Amygdala (tissue), 56 donors: ENCODE measurements at places on chromosomes 16 and 17.

DNA sequence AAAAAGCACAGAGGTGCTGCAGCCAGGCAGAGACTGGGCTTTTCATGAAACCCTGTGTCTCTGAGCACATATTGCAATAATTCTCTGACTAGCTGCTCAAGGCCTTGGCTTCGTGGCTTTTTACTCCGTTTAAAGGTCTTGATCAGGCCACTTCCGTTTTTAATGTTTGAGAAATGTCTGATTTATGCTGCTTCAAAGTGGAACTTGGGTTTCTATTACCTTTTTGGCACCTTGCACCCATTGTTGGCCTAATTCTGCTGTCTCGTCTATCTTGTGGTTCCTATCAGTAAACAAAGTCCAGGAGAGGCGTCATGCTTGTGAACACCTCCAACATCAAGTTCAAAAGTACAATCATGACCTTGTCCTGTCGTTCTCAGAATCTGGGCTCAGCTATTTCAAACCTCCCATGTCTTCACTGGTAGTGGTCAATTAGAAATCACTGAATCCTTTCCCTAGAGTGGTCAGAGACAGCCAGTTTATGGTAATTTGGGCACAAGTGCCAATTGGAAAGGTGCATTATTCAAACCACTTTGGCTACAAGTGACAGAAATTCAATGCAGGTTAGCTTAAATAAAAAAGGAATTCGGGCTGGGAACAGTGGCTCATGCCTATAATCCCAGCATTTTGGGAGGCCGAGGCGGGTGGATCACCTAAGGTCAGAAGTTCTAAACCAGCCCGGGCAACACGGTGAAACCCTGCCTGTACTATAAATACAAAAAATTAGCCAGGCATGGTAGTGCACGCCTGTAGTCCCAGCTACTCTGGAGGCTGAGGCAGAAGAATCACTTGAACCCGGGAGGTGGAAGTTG, 33.3 kb upstream of the METTL9 start:
- DNase-seq = no peak

- no peak for DNase-seq
Measured at GRCh38 chr16:49800876-49801275, 55.0 kb downstream of the ZNF423 start.

GRCh38 chr16:27795992-27796614, 246.2 kb downstream of the KATNIP start:
- DNase-seq = no peak

DNA sequence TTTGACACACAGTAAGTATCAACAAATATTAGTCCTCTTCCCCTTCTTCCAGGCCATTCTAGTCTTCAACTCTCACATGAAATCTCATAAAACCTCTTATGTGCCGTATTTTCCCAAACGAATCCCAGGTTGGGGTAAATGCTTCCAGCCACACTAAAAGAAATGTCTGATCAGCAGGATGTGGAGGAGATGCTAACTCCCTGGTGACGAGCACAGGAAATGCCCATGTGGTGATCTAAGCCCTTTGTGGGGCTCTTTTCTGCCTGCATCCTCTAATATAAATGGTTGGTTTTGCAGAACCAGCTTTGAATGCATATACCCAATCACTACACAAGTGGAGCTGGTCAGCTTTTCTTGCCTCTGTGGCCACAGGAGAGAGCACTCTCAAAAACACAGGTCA, 498.2 kb upstream of the ERCC4 start:
- no peak for DNase-seq

DNA sequence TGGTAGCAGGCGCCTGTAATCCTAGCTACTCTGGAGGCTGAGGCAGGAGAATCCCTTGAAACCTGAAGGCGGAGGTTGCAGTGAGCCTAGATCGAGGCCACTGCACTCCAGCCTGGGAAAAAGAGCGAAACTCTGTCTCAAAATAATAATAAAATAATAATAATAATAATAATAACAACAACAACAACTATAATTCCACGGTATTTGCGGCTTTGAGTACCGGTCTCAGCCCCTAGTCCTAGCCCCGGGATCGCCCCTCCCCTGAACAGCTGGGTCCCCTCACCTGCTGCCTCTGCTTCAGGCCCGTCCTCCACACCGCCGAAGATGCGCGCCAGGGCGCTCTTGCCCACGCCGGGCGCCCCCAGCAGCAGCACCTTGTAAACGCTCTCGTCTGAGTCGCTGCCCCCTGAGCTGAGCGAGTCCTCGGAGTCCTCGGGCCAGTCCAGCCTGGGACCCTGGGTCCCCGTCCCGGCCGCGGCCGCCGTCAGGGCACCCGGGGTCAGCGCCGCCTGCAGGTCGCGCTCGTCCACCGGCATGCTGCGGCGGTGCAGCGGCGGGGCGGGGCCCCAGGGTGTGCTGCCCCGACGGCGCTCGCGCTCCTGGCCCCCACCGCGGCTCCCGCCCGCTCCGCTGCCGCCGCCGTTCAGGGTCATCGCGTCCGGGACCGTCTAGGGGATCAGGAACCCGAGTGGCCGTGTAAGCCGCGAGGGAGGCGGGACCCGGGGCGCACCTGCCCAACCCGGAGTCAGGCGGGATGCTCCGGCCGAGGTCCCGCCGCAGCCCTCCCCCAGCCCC, 611 bp downstream of the RRAD start:
- no peak for DNase-seq

- DNase-seq = no peak
Measured at GRCh38 chr16:56689171-56689570, 6.9 kb downstream of the MT1X start.

DNA sequence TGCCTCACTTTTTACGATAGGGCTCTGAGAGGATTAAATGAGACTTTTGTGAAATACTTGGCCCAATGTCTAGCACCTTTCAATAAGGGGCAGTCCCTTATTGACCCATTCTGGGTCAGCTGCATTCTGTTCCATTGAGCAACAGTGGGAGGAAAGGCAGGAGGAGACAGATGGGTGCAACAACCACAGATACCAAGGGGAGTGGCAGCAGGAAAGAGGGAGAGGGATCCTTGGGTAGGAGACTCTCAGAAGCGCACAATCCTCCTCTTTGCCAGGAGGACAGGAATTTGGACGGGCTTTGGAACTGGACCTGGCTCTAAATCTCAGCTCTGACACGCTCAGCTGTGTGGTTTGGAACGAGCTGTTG, 3.5 kb downstream of the PIPOX start:
- no peak for DNase-seq

DNA sequence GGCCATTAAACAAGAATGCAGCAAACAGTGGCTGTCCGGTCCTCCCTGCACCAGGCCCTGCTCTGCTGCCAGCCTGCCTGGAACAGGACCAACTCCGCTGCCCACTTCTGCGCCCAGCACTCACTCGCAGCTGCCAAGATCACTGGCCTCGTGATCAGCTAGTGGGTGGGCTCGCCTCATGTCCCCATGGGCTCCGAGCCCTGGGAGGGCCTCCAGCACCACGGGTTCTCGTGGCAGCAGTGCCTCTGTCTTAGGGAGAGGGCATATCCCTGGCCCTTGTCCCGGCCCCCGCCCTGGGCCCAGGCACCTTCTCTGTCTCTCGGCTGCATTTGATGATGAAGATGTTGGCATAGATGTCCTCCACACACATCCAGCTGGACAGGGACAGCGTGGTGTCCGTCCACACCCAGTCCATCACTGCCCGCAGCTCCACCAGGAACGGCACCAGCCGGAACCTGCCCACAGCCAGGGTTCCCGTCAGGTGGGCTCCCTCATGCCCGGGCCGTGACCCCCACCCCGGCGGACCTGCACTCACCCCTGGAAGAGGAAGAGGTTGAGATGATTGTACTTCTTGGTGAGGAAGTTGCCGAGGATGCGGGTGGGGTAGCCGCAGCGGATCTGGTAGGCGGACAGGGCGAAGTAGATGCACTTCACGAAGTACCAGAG, 13.1 kb downstream of the CTU2 start:
- DNase-seq = peak; percentile 85

GRCh38 chr17:13569398-13570123, 32.2 kb downstream of the HS3ST3A1 start:
- no peak for DNase-seq

GRCh38 chr17:50668838-50669581, 34.3 kb downstream of the ABCC3 start:
- no peak for DNase-seq

DNA sequence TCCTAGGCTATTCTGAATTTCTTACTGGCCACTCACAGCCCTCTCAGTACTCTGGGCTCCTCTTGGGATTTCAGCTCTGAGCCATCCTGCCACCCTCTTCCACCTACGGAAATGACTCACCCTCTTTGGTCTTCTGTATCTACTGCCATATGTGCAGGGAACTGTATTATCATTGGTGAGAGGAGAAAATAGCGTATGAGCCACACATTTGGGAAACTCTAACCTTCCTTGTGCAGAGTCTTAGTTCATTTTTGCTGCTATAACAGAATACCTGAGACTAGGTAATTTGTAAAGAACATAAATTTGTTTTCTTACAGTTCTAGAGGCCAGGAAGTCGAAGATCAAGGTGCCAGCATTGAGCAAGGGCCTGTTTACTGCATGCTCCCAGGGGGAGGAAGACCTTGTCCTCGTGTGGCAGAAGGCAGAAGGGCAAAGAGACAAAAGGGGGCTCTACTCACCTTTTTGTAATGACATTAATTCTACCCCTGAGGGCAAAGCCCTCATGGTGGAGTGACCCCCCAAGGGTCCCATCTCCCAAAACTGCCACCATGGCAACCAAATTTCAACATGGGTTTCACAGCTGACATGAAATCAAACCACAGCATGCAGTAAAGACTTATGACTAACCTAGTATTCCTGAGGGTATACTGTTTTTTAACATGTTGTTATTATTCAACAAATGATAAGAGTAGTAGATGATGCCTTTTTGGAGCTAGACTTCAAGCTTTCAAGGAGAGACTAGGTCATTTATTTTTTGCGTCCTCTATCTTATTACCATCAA, 191.8 kb downstream of the PRKCA start:
- no peak for DNase-seq

DNA sequence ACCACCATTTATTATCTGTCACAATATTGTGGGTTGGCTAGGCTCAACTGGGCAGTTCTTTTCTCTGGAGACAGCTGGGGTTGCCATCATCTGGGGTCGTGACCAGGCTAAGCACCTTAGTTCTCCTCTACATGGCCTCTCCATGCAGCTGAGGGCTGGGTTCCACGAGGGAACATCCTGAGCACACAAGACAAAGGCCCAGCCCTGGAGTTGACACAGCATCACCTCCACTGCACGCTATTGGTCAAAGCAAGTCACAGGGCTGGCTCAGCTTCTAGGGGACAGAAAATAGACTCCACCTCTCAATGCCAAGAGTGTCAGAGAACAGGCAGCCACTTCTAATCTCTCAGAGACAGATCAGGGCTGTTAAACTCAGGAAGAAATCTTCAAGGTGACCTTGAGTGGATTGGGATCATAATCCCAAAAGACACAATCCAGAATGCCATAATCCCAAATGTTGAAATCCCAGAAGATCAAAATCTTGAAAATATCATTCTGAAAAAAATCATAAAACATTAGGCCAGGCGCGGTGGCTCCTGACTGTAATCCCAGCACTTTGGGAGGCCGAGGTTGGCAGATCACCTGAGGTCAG, 13.0 kb upstream of the USP10 start:
- no peak for DNase-seq

- no peak for DNase-seq
Measured at GRCh38 chr17:29873476-29873875, 56.6 kb downstream of the SSH2 start.

GRCh38 chr16:23974223-23974622, 138.4 kb downstream of the PRKCB start:
- DNase-seq = no peak

GRCh38 chr16:21994856-21995465, 6.0 kb downstream of the PDZD9 start:
- no peak for DNase-seq

- no peak for DNase-seq
Measured at GRCh38 chr16:35405526-35405925, 1946.1 kb downstream of the TP53TG3F start.

- no peak for DNase-seq
Measured at GRCh38 chr16:89345642-89346150, 128.2 kb downstream of the ZNF778 start.

DNA sequence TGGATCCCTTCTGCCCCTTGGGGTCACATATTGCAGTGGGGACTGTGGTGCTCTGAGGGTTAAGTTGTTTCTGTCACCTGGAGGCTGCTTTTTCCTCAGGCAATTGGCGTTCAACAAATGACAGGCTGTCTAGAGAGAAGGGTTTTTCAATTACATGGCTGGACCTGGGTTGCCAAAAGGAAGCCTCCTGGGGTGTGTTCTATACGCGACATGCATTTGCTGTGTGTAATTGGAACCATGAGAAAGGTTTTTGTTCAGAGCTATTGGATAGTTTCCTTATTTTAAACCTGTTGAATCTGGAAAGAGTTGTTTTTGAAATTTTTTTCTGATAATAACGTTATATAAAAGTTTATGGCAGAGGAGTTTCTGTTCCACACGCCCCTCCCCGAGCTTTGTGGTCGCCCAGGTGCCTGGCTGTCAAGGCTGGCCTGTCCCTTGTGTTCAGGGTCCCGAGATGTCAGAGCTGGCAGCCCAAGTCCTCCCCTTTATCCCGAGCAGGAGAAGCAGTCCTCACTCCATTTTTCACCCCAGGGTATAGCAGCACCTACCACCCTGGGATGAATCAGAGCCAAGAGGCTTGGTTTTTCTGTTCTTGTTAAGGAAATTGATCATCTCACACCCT, 26.1 kb upstream of the ZNF750 start:
- DNase-seq = no peak

DNA sequence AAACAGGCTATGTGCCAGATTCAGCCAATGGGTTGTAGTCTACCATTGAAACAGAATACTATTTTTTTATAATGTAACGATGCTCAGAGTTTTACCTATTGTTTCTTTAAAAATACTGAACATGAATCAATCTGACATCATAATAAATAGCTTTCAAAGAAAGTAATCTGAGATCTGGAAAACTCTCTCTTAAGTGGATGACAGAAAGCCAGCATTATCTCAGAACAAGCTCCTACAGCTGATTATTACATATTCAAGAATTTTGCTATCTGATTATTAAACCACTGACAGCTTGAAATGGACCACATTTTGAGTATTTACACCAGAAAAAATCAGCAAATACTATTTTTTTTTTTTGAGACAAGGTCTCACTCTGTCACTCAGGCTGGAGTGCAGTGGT, 484.2 kb upstream of the SOX9 start:
- no peak for DNase-seq

- DNase-seq = no peak
Measured at GRCh38 chr16:80063031-80063712, 462.6 kb upstream of the MAF start.

- DNase-seq = no peak
Measured at GRCh38 chr17:9195411-9195810, 174.1 kb downstream of the NTN1 start.

- DNase-seq = no peak
Measured at GRCh38 chr16:11992586-11993524, 16.3 kb downstream of the SNX29 start.

DNA sequence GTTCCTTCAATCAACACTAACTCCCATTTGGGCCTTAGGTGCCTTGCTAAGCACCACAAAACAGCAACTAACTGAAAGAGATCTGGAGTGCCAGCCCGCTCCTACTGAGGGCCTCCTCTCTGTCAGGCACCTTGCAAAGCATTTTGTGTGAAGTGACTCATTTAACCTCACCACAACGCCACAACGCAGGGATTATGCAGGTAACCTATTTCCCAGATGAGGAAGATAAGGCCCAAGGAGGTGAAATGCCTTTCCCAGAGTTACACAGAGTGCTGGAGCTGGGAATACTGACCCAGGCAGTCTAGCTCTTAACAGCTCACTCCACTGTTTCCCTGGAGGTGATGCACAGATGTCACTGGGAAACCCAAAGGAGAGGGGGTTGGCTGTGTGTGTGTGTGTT, 32.8 kb downstream of the DRC3 start:
- DNase-seq = no peak
